Renal cortical epithelial cell (primary cell): ENCODE measurements at places on chromosomes 5 and 9.

DNA sequence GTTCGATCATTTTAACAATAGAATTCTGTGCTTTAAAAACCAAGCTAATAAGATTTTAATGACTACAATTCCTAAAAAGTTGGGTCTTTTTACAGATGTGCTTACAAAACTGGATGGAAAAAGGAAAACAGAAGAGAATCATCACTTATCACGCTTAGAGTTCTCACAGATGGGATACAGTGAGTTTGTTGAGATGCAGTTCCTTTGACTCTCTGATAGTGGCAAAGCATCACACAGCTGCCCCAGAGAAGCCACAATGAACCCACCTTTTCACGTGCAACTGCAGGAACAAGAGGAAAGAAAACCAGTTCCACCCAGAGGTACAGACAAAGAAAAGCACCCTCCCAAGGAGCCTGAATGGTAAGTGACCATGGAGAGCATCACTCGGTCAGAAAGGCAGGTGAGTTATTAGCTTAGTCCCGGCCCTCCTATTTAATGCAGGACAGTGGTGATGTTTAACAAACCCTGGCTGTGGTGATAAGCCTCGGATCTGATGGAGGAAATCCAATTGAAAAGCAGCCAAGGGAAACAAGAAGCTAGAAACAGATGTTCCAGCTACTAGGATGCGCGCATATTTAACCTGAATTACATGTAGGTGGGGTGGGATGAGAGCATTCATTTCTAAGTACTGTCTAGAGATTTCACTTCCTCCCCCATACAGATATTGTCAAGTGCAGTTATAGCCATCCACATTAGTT is 167.7 kb downstream of the TARS1 start:
- DNase-seq = no peak

DNA sequence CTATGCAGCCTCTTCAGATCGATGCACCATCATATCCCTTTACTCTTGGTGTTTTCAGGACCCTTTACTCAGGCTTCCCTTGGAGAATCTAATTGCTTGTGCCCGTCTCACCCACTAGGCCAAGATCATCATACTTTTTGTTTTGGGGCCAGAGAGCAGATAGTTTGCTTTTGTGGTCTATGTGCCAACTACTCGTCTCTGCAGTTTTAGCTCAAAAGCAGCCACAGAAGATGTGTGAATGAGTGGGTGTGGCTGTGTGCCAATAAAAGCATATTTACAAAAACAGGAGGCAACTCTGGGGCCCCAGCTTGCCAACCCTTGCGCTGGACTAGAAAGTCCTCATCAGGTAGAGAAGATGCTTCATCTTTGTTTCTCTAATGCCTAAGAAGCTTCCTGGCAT is 216.8 kb downstream of the SEMA5A start:
- no peak for DNase-seq

- no peak for DNase-seq
These were observed 4.5 kb downstream of the PDE6A start for GRCh38 chr5:149940077-149940574.

DNA sequence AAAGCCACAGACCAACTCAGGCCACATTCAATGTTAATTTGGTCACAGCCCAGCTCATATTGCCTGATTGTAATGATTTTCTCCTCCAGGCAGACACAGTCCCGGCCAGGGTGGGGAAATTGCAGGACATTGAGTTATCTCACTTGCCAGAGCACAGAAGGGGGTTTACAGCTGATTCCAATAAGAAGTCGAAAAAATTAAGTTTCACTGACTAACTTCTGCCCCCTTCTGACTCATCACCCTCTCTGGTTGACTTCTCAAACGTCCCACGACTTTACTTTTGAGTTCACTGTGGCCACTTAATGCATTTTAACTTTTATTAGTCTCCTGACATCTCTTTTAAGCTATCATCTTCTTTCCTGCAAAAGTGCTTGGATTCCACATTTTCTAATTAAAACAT is 321.4 kb upstream of the WWC1 start:
- peak; percentile 27 for DNase-seq

GRCh38 chr5:172713113-172713808 is 57.7 kb downstream of the DUSP1 start:
- DNase-seq = no peak

- no peak for DNase-seq
These were observed 83.5 kb upstream of the HSPA9 start for GRCh38 chr5:138658676-138659075.

- DNase-seq = no peak
These were observed 33.1 kb upstream of the MVB12B start for GRCh38 chr9:126293522-126293889.

DNA sequence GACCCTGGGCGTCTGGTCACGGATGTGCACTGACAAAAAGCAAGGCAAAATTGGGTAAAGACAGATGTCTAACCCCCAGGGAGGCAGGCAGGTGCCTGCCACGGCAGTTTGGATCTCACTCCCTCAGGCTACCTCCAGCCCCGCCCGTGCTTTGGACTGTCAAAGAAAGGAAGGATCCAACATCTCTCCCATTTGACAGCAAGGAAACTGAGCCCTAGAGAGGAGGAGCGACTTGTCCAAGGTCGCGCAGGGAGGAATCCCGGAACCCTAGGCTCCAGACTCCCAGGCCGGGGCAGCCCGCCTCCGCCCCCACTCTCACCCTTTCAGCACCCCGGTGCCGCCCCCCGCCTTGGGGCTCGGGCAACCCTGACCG is 376 bp downstream of the GOLGA1 start:
- no peak for DNase-seq

- no peak for DNase-seq
These were observed 490.0 kb upstream of the COX7C start for GRCh38 chr5:86127696-86128095.

- no peak for DNase-seq
These were observed 95.4 kb downstream of the KIAA0825 start for GRCh38 chr5:94523018-94523417.

DNA sequence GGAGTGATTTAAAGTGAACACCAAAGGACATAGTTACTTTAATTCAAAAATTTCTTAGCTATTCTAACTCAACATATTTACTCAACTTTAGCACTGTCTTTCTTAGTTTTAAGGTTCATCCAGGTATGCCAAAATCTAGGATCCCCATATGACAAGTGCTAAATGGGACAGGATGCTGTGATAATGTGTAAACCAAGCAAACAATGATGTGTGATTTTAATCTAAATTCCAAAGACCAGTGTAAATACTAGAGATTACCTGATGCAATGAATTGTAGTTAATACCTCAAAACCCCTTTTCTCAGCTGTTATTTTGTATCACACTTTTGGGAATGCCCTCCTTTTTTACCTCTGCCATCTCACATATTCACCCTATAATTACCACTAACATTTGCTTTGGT is 26.8 kb upstream of the ISOC1 start:
- no peak for DNase-seq

DNA sequence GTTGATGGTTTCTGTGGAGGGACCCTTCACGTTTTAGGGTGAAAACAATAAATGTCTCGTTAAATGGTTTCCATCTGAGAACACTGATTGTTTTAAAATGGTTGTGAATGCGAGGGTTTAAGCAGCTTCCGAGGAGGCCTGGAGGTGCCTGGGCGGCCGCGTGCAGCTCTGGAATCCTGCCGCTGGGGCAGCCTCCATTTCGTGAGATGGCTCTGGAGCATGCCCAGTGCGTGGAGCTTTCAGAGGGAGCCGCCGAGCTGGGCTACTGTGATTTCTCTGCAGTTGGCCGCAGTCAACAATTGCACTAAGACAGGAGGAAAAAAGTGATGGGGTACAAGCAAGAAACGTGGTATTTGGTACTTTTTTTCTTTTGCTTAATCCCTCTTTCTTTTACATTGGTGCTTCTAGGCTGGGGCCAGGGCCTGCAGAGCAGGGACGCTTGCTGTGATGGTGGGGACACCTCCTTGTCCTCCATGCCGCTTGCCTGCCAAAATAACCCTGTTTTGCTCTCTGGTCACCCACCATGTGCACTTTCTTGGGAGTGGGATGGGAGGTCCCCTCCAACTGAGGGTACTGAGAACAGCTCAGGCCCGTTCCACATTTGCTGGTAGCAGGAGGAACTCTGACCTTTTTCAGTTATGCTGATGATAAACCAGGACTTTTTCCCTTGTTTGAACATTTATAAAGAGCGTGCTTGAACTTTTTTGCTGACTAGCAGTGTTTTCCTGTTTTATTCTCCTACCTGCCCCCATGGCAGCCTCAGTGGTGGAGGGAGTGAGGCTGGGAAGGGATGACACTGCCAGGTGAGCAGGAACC is 47.1 kb downstream of the EHMT1 start:
- DNase-seq = no peak

- no peak for DNase-seq
These were observed 1536.2 kb downstream of the EFNA5 start for GRCh38 chr5:106134549-106134948.

- DNase-seq = no peak
These were observed 13.5 kb upstream of the NDFIP1 start for GRCh38 chr5:142095035-142095434.

DNA sequence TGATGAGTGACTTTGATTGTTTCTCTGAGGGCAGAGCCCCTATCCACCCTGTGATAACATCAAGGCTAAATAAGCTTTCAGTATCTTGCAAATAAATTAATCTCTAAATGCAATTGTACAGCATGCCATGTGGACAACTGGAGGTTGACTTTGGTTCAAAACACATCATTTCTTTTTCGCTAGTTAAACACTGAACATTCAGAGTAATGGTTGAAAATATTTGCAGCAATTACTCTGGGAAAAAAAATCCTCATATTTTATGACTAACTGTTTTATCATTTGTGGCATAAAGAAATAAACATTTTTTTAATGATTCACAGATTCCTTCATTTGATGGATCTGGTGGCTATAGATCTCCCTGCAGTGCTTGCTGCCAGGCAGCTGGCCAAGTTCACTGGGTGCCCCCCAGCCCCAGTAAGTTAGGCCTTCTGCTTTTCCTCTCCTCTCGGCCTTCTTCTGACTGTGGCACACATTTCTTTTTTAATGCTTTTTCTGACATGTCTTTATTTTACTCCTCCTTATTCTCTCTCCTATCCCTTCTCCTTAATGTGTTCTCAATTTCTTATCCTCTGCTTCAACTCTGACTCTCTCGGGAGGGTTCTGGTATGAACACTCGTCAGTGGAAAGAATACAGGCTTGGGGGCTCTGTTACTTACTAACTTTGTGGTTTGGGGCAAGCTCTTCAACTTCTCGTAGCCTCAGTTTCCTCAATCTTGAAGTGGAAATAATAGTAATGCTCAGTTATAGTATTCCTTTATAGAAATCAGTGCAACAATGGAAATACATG is 69.6 kb downstream of the ADAMTSL1 start:
- DNase-seq = no peak

GRCh38 chr5:120779674-120780073 is 315.6 kb downstream of the PRR16 start:
- no peak for DNase-seq

DNA sequence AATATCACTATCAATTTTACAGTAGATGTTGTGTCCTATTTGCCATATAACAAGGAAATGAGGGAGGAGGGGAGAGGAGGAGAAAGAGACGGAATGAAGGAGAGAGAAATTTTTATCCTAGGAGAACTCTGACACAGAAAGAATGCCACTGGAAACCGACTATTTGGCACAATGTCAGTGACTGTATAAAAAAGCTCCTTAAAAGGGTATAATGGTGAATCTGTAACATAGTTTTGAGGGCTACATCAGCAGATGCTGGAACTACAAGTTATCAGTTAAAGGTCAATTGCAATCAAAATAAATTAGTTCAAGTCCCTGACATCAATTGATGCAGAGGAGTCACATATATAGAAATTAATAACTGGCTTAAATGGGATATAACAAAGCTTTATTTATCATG is 5.7 kb downstream of the EDIL3 start:
- DNase-seq = no peak

GRCh38 chr5:4831325-4831724 is 308.8 kb upstream of the ADAMTS16 start:
- DNase-seq = no peak

DNA sequence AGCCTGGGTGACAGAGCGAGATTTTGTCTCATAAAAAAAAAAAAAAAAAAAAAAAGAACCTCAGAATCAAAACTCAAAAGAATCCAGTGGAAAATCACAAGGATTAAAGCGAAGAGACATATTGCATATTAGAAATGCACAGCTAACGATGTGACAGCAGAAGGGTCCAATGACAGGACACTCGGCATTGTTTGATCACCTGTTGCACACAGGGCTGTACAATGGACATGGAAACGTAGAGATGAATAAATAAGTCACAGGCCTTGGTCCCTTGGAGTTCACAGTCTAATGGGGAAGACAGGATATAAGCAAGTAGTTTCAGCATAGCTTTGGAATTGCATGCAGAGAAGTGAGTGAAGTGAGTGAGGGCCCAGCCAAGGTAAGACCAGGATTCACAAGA is 25.9 kb upstream of the PIK3R1 start:
- DNase-seq = no peak

DNA sequence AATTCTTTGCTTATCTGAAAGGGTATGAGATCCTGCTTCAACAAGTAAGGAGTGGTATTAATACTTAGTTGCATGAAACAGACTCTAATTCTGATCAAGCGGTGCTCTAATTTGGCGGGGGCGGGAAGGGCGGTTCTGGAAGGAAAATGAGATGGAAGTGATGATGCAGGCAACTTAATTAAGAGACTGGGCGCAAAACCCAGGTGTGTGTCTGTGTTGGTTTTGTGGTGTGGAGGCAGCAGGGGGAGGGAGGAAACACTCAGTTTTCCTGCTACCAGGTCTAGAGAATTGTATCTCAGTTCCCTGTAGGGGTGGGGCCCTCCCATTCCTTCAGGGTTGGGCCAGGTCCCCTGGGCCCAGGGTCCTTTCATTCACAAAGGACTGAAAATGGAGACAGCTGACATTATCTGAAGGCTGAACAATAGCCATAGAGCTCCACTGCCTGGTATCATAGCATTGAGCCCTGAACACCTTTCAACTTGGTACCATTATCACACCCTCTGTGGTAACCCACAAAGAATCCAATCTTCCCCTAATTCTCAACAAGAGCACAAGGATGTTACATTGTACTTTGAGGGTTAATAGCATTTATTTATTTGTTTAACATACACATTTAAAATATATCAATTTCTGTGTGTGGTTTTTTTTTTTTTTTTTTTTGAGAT is 17.2 kb upstream of the C5orf47 start:
- DNase-seq = no peak

DNA sequence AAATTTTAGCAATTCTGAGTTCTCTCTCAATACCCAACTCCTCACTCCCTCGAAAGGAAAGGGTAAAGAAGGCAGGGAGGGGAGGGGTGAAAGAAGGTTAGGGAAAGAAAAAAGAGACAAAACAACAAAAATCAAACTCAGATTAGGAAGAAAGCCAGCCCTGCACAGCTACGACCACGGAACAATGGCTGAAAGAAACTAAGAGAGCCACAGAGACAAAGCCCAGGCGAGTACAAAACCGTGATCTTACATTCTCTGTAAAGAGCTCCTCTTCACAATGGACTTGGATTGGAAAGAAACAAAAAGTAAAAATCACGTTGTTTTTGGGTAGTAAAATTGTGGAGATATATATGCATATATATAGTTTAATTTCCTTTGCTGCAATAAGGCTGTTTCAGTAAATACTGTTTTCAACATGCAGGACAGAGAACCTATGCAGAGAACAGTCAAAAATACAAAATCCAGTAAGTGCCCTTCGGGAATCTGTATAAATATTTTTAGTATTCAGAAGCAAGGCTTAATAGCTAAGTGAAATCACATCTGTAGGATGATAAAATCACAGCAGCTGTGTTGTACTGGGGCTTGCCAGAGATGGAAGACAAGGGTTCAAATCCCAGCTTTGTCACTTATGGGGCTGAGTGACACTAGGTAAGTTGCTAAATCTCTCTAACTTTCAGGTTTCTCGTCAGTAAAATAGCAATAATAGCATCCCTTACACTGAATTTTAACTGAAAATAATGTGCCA is 16.9 kb downstream of the PSMB7 start:
- DNase-seq = no peak
